Stimulated activated naive CD8-positive, alpha-beta T cell treated with anti-CD3 and anti-CD28 coated beads, Interleukin-15, Interleukin-2, amounts not matched to agents 100 U/mL and 50 U/mL, for 24 hours (primary cell): ENCODE measurements at places on chromosomes 12 and 14.

DNA sequence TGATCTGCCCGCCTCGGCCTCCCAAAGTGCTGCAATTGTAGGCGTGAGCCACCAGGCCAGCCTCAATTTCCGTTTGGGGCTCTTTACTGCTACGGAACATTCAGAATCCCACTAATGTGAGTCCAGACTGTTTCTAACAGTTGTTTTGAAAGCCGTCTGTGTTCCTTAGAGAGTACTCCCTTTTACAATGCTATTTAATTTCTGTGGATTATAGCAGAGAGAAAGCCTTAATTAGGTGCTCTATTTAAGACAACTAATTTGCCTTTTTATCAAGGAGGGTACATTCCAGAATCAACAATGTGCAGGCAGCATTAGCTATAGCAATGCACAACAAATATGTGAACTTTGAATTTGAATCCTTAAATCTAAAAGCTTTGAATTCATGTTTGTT lies 2.8 kb upstream of the SAV1 start:
- no peak for DNase-seq

DNA sequence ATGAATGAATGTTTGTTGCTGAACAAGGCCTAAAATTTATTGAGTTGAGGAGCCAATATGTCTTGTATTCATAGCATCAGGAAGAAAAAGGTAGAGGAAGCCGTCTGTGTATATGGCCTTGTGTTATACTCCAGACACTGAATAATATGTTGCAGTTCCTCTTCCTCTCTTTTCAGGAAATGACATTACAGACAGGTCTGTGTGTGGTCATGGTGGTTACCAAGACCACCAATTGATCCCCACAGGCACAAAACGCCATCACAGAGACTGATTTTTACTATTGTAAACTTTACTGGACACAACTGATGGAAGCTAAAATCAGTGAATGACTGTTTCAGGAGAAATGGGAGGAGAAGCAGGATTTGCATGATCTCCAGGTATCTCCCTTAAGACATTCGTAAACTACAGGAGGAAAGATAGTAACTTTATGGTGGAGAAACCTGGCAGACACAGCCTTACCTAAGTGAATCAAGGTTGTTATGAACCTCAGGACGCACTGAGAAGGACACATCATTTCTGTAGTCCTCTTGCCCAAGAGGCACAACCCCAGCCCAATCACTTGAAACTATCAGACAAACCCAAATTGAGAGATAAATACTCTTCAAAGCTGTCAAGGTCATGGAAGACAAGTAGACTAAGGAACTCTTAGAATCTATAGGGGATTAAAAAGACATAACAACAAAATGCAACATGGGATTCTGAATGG lies 334.1 kb upstream of the RGS6 start:
- no peak for DNase-seq

GRCh38 chr14:44204061-44204835 lies 302.8 kb downstream of the FSCB start:
- DNase-seq = no peak

DNA sequence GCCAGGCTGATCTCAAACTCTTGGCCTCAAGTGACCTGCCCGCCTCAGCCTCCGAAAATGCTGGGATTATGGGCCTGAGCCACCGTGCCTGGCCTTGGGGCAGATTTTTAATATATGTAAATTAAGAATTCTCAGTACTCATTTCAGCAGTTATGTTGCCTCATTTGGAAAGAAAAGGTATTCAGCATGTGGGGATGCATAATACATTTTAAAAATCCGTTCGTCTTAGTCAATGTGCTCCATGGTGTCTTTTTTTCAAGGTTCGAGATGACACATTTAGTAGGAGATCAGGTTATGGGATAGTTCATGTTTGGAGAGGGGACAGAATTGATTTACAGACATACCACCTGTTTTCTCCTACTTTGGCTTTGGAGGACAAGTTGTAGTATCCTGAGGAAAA lies 10.2 kb downstream of the SYNE2 start:
- DNase-seq = no peak

- no peak for DNase-seq
Measured at GRCh38 chr14:92417759-92418158, 94.8 kb downstream of the SLC24A4 start.

DNA sequence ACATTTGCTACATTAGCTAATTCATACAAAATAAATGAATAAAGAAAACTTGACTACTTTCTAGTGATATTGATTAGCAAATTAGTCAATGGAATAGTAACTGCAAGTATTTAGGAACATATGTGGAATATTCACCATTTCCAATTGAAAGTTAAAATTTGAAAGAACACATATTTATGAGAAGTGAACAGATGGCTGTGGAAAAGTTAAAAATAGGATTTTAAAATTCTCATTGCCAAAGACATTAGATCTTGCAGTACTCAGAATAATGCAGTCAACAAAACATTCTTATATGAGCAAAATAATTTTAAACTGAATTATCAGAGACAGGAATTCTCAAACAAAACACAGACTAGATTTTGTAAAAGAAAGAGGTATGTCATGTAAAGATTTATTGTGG lies 613.9 kb upstream of the NOVA1 start:
- no peak for DNase-seq

GRCh38 chr12:47321436-47321835 lies 241.7 kb upstream of the AMIGO2 start:
- no peak for DNase-seq

- no peak for DNase-seq
Measured at GRCh38 chr14:29102996-29103395, 336.4 kb downstream of the FOXG1 start.
